ENCODE measurements at places on chromosomes 11 and 22.

- DNase-seq, result no peak
Measured at GRCh38 chr11:47483457-47483856, 34.5 kb upstream of the RAPSN start.

DNA sequence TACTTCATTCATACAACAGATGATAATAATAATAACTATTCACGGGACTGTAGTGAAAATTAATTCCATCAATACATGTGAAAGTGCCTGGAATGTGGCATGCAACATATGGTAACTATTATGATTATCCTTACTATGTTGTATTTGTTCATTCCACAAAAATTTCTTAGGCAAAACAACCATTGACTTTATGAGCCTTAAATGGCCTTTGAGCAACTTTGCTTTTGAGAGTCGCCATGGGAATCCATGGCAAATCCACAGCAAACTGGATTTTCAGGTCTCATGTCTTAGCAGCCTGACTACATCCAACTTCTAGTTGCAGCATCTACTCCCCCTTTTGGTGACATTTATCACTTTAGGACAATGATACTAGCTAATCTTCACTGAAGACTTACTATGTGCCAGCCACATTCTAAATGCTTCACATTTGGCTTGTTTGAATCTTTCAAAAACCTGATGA, 56.8 kb downstream of the SLC1A2 start:
- no peak for DNase-seq

DNA sequence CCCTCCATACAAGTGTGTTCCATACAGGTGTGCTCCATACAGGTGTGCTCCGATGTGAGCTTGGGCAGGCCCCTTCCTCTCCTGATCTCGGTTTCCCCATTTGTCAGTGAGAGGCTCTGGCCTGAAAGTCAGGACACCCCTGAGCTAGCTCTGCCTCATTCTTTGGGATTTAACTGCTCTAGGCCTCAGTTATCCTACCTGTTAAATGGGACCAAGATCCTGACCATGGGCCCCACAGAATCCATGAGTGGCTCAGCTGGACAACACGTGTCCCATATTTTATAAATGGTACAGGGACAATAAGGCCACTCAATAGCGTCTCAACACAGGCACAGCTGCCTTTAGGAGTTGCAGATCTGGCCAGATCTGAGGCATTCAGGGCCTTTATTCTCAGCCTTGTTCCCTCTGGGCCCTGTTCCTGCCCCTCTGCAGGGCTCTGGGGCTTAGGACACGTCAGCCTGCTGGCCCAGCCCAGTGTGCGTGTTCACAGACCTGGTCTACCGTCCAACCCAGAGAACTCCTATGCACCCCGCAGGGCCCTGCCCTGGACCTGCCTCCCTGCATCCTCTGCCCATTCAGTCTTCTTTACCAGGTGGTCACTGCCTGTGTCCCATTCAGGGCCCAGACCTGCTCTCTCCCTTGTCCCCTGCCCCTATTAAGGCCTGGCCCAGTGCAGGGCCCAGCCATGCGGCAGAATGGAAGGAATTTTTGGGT, 18.9 kb upstream of the IGLL1 start:
- DNase-seq, result no peak

GRCh38 chr22:28473258-28473657, 206.4 kb downstream of the TTC28 start:
- DNase-seq, result no peak

- peak; percentile 91 for DNase-seq
Measured at GRCh38 chr22:24141586-24141985, 39.7 kb upstream of the SUSD2 start.
